ENCODE measurements at places on chromosomes 2 and 18.

DNA sequence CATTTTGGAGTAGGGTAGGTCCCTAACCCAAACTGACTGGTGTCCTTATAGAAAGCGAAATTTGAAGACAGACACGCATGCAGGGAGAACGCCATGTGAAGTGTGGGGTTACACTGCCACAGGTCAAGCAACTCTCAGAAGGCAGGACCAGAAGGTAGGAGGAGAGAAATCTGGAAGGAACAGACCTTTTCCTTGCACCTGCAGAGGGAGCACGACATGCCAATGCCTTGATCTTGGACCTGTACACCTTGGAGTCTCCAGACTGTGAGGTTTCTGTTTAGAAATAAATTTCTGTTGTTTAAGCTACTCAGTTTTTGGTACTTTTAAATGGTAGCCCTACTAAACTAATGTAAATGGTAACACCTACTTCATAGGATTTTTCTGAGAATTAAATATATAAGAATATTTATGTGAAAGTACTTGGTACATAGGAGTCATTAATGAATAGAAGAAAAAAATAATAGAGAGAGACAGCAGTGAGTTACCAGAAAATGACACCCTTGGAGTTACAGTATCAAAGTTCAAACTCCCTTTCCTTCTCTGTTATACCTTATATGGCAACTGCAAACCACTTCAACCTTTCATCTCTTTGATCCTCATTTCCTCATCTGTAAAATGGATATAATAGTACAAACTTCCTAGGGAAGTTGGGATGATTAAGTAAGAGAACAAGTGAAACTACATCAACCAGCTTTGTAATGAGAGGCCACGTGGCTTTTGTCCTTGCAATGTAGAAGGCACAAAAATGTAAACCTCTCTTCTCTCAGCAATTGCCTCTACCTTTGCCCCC is 184.9 kb upstream of the PARD3B start:
- no peak for DNase-seq

GRCh38 chr2:33806041-33806440 is 206.9 kb upstream of the FAM98A start:
- DNase-seq = no peak

DNA sequence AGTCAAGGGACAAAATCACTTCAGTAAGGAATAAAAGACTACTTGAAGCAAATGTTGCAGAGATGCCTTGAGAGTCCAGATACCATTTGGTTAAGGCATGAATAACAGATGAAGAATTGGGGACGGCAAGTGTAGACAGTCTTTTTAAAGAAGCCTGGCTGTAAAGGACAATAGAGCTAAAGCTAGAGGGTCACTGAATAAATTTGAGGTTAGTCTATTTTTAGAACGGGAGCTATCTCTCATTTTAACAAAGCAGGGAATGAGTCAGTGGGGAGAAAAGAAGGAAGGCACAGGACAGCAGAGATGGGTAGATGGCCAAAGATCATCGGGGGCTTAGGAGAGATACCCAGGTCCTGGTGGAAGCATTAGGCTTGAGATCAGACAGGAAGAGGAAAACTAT is 30.6 kb upstream of the CHN1 start:
- no peak for DNase-seq

DNA sequence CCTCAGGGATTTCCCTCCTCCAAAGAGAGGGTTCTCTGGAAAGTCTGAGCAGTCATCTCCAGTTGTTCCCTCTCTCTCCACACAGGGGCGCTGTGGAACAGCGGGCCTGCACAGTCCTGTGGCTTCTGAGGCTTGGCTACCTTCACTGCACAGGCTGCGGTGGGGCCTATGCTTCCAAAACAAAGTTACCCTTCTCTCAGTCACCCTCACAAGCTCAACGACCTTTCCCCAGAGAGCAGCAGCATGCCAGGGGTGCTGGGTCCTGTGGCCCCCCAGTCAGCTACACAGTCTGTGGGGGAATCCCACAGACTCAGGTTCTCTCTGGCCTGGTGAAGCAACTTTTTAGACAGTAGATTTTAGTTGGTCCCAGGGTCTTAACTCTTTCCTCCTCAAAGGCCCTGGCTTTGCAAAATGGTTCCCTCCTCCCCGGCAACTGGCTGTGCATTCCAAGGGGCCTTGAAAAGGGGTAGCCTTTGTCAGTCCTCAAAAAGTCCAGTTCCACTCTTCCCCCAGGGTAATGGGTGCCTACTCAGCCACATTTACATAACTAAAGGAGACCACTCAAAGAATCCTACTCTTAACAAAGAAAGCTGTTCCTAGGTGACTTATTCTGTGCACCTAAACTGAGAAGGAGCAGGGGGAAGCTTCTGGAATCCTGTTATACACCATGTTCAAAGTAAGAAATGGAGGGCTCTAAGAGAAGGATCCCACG is 14.9 kb downstream of the B3GNT7 start:
- no peak for DNase-seq

DNA sequence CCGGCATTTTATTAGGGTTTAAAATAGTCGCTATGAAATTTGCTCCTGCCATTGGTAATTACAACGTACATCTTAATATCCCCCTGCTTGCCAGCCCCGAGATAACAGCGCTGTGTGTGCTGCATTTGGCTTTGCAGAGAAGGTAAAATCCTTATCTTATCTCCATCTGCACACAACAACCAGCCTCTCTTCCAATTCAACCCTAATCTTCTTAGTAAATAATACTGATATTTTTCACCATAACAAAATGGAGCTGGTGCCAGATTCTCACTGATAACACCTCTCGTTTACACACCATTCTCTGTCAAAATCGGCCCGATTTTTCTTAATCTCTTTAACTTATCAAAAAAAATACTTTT is 61.4 kb upstream of the SIX3 start:
- DNase-seq = no peak

DNA sequence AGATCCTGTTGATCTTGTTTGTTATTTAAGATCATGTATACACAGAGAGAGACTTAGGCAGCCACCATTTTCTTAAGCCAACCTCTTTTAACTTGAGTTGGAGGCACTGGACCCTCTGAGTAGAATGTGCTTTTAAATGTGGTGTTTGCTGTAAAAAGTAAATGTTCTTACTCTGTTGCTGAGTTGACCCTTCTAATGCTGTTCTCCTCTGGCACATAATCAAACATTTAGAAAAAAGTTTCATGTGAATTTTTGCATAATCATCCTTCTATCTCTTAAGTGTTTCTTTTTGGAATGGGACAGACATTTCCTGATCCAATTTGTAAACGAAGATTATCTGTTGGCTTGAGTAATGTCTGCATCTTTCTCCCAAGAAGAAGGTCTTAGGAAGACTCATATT is 255.1 kb upstream of the ETAA1 start:
- DNase-seq = no peak

DNA sequence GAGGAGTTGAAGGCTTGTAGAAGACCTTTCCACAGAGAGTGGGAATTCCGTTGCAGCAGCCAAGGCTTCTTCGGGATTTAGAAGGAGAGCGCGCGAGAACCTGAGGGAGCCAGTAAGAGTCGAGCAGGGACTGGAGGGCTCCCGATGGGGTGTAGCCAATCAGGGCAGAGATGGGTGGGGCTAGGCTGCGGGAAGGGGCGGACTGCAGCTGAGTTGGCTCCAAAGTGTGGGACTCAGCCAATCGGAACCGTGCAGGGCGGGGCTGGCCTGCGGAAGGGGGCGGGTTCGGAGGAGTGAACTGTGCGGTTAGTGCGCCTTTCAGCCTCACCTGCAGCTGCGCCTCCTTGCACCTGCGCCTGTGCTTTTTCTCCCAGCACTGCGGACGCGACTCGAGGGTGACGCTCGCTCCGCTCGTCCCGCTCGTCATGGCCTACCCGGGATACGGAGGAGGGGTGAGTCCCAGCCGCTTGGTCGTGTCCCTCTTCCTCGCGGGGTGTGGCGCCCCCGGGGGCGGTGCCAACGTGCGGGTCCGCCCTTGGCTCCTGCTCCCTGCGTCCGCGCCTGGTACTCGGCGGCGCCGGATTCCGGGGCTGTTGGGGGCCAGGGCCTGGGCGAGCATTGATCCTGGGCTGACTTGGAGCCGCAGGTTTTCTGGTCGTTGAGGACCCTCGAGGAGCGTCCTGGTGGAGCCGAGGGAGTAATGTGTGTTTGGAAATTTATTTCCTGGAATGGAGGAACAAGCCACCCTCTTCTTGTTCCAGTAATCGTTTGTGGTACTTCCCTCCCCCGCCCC is at the start of gene GCA:
TSS of gene GCA (plus strand) at position 309 of the 793 bp plus-strand sequence. CDS start at position 426, 117 bp downstream.
- peak; percentile 81 for DNase-seq

DNA sequence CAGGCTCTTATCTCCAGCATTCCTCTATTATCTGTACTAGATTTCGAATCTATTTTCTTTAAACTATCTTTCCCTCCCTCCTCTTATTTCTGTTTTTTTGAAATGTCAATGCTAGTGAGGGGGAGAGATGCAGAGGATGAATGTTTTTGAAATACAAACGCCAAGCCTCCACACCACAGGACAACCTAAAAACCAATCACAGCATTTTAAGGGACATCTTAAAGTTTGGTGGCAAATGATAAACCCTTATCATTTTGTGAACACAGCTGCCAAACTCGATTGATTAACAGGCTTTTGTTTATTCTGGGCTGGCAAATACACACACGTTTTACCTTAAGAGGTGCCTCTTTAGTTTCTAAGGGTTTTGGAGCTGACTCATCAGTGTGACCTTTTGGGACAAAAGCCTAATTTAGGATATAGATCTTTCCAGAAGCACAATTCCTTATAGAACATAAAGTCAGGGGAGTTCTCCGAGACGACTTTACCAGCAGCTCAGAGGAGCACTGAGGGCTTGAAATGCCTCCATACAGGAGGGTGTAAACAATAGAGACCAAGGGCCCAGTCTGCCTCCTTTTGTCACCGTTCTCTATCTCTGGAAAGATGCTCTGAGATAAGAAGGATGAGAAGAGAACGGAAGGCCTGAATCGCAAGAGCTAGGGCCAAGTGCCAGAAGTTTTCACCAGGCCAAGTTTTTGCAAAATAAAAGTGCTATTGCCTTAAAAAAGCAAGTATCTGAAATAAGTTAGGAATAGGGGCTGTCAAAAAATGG is 4.2 kb upstream of the MEIS1 start:
- DNase-seq = no peak

DNA sequence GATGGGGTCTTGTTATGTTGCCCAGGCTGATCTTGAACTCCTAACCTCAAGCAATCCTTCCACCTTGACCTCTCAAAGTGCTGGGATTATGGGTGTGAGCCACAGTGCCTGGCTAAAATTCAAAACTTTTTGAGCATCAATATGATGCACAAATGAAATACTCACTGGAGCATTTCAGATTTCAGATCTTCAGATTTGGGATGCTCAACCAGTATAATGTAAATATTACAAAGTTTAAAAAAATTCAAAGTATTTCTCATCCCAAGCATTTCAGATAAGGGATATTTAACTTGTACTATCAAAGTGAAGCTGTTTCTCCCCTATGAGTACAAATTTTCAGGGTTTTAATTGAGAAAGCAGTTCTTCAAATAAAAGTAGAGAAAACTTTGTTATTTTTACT is 164.1 kb upstream of the CCDC68 start:
- no peak for DNase-seq

DNA sequence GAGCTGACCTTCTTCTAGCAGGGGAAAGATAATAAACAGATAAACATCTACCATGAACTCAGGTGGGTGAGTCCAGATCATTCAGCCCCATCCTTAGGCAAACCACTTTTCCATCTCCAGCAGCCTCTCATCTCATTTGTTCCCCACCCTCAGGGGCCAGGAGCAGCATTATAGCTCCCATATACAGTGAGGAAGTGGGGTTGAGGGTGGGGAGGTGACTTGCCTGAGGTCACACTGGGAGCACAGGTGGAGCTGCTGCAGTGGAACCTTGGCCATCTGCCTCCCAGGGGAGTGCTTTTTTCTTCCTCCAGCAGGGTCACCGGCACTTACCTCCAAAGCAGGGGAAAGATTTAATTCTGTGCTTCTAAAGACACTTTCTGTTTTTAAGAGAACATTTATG is 212.5 kb upstream of the SMAD2 start:
- DNase-seq = no peak

DNA sequence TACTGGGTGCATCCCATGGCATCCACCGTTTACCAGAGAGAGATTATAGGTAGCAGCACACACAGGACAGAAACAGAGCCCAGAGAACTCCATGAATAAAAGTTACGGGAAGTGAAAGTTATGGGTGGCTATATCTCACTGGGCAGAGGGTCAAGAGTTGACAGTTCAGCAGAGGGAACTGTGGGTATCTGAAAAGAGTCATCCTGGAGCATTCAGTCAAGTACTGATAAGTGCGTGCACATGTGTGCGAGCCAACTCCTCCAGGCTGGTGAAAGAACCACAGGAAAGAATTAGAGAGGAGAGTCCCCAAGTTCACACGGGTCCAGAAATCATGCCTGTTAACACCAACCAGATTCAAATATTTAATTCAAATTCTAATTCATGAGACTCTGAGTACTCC is 1588.2 kb downstream of the LRP1B start:
- no peak for DNase-seq

DNA sequence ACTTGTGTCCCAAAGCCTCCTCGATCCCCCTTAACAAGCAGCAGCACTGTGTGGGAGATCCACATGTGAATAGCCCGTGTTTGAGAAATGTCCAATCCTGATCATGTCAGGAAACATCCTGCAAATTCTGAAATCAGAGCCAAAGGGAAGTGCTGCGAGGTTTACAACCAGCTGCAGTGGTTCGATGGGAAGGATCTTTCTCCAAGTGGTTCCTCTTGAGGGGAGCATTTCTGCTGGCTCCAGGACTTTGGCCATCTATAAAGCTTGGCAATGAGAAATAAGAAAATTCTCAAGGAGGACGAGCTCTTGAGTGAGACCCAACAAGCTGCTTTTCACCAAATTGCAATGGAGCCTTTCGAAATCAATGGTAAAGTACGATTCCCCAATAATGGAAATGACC is at the start of gene MARCO:
TSS of gene MARCO (plus strand) at position 164 of the 400 bp plus-strand sequence. CDS start at position 271, 107 bp downstream.
- no peak for DNase-seq

GRCh38 chr18:9379118-9379517 is 44.5 kb downstream of the TWSG1 start:
- no peak for DNase-seq

- DNase-seq = no peak
Measured at GRCh38 chr2:204078003-204078698, 141.6 kb downstream of the ICOS start.

- DNase-seq = no peak
Measured at GRCh38 chr2:17272652-17273525, 245.4 kb downstream of the RAD51AP2 start.

DNA sequence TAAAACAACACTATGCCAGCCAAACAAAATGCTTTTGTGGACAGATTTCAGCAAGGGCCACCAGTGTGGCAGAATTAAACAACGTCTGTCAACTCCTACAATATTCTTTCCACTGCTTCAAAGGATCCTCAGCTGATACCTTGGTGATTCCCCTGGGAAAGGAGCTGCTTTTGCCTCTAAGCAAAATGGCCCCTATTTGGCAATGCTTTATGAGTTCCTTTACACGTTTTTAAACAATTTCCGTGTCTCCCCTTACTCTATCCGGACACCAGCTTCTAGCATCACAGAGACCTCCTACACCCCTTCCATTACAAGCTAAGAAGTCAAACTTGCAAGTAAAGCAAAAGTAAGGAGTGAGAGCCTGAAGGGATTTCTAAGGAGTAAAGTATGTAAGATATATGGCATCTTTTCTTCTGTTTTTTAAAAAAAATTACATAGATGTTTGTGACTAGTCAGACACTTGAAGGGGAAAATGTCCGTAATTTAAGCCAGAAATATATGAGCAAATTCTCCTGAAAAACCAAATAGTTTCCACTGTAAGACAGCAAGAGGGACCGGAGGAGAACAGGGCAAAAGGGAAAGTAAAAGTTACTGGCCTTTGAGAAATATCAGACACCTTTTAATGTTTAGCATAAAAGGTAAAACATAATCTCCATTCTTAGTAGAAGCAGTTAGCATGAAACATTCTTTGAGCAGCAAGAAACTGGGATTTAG is 1.9 kb downstream of the SOS1 start:
- no peak for DNase-seq
